HAP-1 (cell line): ENCODE measurements at places on chromosomes 1 and 21.
A peak's percentile ranks its signal among the peaks of the same experiment; 100 is the strongest.

- DNase-seq: peak; percentile 61
These were observed 1.9 kb upstream of the CA6 start for GRCh38 chr1:8943498-8944405.

GRCh38 chr1:85059563-85059962 is 11.3 kb upstream of the MCOLN3 start:
- DNase-seq: no peak

GRCh38 chr1:230690101-230690500 is 23.8 kb downstream of the AGT start:
- no peak for DNase-seq

GRCh38 chr21:43611598-43612369 is 47.5 kb downstream of the HSF2BP start:
- DNase-seq: peak; percentile 63

DNA sequence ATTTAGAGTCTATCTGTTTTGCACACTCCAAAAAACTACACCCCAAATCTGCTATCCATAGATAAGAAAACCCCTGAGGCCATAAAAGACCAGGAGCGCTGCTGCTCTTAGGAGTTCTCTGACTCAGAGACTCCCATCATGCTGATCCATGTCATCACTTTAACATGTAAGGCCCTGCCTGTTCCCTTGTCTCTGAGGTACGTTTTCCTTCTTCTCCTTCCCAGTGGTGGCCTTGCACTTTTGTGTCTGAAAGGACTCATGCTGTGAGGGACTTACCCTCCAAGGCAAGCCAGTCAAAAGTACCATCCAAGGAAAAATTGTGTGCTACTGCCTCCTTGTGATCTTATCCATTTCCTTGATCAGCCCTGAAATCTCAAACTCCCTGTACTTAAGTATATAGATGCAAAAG is 427.4 kb upstream of the NCAM2 start:
- no peak for DNase-seq

DNA sequence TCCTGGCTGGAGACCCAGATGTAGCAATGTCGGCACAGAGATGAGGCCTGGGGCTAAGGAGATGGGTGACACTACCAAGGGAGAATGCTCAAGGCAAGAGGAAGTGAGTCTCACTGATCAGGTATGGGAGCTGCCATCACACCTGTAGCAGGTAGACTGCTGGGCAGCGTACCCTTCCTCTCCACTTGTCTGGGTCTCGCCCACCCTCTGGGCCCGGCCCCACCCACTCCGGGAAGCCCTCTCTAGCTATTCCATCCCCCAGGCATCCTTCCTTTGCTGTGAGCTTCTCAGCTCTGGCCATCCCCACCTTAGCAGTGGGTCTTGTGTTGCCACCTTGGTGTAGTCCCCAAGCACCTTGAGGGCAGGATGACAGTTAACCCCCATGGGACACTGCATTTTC is 87.7 kb upstream of the EDN2 start:
- DNase-seq: no peak

DNA sequence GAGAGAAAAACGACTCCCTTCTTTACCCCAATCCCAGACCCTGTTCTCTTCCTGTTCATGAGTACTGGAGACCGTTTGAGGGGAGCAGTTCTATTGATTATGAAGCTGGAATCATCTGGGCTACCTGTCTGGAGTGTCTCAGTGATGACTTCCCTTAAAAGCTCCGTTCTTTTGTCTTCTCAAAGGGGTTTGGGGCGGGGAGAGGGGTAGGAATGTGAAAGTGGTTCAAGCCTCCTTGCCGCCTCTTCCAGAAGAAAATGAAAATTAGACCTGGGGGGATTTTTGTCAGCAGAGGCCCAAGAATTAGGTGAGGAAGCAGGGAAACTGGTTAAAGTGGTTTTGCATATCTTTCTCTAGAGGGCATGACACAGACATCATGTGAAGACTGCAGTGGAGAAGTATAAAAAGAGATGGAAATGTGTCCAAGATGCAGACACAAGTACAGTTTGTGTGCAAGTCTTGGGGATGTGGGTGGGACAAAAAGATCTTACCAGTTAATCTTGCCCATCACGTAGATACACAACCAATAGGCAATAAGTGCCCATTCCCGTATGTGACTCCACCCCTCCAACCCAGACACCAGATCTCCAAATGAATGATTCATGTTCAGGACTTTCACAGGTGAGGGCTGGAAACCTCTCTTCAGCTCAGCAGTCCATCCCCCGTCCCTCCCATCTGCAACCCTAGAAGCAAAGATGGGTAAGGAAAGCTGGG is 470 bp upstream of the MTMR11 start:
- DNase-seq: no peak

DNA sequence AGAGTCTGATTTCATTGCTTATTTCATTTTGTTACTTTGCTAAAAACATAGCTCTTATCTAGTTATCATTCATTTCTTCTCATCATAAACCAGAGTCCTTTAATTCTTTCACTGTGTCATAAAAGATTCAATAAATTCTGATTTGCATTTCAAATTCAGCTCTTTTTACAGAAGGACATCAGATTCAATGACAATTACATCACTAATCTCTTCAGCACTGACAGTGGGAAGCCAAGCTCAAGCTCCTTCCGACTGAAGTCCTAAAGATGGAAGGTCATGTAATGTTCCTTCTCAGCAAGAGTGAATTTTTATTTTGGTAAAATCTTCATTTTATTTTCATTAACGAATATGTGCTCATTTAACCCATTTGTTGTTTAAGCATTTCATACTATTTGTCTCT is 530.7 kb upstream of the ADGRL2 start:
- DNase-seq: peak; percentile 48

GRCh38 chr1:212432272-212432660 is 454 bp upstream of the NENF start:
- no peak for DNase-seq

GRCh38 chr1:44798481-44799365 is 1.5 kb upstream of the PLK3 start:
- DNase-seq: no peak

- DNase-seq: no peak
These were observed 12.1 kb downstream of the CD46 start for GRCh38 chr1:207763972-207764371.

- DNase-seq: no peak
These were observed 8.1 kb upstream of the PLA2G5 start for GRCh38 chr1:20061866-20062265.

GRCh38 chr1:206547104-206547503 is 39.8 kb downstream of the RASSF5 start:
- DNase-seq: no peak
